Neural crest cell (in vitro differentiated cells): ENCODE measurements at places on chromosomes 16 and 17.
A peak's percentile ranks its signal among the peaks of the same experiment; 100 is the strongest.

GRCh38 chr16:69741951-69742904 is 12.5 kb downstream of the NOB1 start:
- DNase-seq: no peak

DNA sequence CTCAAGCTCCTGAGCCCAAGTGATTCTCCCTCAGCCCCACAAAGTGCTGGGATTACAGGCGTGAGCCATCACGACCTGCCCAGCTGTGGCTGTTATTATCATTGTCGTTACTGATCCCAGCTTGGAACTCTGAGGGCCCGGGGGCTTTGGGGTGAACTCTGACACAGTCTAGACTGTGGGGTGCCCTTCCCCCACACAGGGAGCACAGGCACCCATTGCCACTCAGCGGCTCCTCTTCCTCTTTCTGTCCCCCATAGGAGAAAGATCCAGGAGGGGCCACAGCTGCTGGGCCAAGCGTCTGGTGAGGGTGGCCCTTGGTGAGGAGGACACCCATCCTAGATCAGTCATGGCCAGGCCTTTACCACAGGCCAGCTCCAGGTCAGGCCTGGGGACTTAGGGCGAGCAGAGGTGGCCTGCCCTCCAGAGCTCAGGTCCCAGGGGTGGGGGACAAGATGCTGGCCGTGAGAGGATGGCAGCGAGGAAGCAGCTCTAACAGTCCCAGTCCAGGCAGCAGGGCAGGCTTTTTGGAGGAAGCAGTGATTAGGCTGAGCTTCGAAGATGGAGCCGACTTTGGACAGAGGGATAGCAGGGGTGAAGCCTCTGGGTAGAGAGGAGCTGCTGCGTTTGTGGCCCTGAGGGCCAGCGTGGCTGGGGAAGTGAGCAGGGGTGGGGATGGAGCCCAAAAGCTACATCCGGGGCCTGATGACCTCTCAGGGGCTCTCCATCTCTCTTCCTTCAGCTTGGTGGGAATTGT is 24.7 kb downstream of the TMEM235 start:
- no peak for DNase-seq

DNA sequence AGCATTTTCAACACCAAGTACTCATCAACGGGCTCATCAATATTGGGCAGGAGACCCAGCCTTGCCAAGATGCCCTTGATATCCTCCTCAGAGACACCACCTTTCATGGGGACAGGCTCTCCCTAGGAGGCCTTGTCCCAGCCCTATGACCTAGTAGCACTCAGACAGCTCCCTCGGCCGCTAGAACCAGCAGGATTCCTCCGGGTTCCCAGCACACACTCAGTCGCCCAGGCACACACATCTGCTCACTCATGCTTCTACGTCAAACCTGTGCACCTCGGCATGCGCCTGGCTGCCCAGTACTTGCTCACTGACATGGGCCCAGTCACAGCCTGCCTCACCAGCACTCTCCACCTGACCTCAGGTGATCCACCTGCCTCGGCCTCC is 17.0 kb downstream of the SRCIN1 start:
- DNase-seq: no peak

GRCh38 chr16:29911676-29912010 is 11.4 kb downstream of the ASPHD1 start:
- no peak for DNase-seq

DNA sequence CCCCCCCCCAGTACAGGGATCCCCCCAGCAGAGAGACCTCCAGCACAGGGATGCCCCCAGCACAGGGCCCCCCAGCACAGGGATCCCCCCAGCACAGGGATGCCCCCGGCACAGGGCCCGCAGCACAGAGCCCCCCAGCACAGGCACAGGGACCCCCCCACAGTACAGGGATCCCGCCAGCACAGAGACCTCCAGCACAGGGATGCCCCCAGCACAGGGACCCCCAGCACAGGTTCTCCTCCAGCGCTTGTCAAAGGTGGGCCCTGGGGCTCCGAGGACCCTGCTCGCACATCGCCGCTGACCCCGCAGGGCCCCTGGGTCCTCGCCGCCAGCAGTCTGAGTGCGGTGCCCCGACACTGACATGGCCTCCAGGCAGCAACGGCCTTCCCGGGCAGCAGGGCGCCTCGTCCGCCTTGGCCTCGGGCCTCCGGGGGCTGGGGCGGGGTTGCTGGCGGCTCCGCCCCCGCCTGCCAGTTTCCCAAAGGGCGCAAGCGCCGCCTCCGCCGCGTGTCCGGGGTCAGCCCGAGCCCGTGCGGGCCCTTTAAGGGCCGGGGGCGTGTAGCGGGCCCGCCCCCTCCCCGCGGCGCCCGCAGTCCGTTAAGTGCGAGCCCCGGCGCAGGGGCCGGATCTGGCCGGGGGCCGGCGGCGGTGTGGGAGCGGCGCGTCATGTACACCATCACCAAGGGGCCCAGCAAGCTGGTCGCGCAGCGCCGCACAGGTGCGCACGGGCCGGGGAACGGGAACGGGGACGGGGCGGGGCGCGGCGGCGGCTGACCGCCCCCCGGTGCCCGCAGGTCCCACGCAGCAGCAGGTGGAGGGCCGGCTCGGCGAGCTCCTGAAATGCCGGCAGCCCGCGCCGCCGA is at the start of gene MCRIP2:
Gene MCRIP2, plus strand, starts transcription at position 503 of the 863 bp plus-strand sequence. Its CDS starts 164 bp downstream, at position 667.
- peak; percentile 78 for DNase-seq

- no peak for DNase-seq
Measured at GRCh38 chr17:17944242-17944641, 28.0 kb downstream of the TOM1L2 start.
